Body of pancreas (tissue), 4 donors: ENCODE measurements at places on chromosomes 7 and 10.
A peak's percentile ranks its signal among the peaks of the same experiment; 100 is the strongest.

DNA sequence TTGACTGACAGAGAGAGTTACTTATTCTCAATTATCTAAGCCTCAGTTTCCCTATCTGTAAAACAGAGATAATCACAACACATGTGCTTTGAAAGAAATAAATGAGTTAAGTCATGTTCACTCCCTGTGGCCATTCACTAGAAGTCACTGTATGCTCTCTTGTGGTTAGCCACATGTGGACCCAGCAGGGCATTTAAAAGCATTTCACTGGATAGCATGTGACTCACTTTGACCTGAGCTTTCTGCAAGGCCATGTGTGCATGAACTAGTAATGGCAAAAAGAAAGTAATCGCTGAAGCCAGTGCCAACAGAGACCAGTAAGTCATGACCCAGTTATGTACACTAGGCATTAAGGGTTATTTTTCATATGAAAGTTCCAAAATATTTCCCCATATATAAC, 557.0 kb upstream of the IGFBP3 start:
- no peak for DNase-seq

GRCh38 chr7:133429371-133429770, 176.5 kb downstream of the EXOC4 start:
- DNase-seq: no peak

DNA sequence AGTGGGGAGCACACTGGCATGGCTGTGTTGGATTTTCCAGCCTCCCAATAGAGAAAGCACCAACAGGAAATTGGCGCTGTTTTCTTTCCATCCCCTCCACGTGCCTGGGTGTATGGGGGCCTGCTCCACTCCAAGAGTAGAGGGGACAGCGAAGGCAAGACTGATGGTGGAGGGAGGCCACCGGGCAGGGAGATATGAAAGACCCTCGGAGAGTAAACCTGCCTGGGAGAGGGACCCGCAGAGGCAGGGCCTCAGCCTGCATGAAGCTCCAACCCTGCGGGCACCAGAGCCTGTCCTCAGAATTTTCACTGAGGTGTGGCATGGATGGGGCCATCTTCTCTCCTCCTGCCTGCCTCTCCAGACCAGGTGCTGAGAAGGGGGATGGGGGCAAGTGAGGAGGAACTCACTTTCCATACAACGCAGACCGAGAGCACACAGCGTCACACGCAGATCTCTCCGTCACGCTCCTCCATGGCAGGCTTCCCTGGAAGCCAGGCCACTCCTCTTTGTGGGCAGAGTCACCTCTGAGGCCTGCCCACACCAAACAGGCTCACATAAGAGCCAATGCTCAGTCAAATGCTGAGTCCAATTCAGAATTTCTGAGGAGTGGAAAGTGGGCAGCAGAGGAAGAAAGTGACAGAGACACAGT, 18.8 kb downstream of the ANXA11 start:
- peak; percentile 64 for DNase-seq

DNA sequence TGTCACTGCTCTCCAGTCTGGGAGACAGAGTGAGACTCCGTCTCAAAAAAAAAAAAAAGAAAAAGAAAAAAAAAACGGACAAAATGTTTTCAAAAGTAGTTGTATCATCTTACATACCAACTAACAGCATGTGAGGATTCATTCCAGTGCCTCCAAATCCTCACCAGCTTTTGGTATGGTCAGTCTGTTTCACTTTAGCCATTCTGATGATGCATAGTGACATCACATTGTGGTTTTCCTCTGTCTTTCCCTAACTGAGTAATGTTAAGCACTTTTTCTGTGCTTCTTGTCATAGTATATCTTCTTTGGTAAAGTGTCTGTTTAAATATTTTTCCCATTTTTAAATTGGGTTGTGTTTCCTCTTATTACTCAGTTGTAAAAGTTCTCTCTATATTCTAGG, 251.4 kb upstream of the CTBP2 start:
- DNase-seq: no peak

- DNase-seq: no peak
These were observed 75.0 kb downstream of the WDR37 start for GRCh38 chr10:1130995-1131790.

DNA sequence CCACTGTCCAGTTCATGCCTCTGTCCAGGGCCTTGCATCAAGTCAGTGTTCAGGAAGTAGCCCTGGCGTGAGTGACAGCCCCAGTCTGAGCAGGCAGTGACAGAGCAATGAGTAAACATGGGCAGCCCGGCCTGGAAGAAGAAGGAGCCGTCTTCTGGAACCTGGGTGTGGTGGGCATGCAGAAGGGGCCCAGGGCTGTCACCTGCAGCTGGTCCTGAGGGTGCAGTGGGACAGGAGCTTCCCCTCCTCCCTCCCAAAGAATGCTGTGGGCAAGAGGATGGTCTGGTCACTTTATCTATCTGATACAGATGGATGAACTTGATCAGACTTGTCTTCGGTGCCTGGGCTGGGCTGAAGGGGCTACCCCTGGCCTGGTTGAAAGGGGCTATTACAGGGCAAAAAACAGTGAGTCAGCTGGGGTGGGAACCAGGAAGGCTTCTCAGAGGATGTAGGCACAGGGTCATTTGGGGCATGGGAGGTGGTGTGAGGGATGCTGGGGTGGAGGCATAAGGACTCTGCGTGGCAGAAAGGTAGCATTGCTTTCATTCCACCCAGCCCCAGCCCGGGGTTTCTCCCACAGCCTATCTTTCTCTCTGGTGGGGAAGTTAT, 42.7 kb upstream of the PPIF start:
- no peak for DNase-seq

DNA sequence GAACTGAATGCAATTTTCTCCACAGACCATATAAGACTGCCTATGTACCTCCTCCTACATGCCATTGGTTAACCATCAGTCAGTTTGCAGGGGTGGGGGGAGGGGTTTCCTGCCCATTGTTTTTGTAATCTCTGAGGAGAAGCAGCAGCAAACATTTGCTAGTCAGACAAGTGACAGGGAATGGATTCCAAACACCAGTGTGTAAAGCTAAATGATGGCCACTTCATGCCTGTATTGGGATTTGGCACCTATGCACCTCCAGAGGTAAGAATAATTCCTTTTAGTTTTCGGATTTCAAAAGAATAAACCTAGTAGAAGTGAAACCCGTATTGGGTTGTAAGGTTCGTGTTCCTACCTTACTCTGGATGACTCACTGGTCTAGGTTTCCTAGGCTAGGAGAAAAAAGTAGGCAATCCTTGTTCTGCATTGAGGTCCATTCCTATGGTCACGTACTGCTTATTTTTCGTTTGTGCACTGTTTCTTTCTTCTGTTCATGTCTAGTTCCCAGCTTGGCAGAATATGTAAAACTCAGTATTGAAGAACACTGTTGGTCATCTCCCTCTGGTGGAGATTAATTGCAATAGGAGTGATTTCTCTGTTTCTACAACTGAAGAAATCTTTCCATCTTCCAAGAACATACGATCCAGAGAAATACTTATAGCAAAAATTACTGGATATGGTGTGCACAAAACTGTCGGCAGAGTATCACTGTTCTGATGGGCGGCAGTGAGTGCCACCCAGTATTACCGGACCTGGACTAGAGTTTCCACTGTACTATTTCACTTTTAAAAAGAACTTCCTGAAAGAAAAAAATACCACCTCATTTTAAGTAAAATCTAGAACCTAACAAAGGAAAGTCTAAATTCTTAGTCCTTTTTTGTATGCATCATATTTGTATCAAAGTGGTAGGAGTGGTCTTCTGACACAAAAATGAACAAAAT, at the start of gene AKR1C3:
Gene AKR1C3 (plus strand): TSS at position 150 of the 941 bp plus-strand sequence. CDS start 31 bp downstream, at position 181.
- DNase-seq: peak; percentile 13

DNA sequence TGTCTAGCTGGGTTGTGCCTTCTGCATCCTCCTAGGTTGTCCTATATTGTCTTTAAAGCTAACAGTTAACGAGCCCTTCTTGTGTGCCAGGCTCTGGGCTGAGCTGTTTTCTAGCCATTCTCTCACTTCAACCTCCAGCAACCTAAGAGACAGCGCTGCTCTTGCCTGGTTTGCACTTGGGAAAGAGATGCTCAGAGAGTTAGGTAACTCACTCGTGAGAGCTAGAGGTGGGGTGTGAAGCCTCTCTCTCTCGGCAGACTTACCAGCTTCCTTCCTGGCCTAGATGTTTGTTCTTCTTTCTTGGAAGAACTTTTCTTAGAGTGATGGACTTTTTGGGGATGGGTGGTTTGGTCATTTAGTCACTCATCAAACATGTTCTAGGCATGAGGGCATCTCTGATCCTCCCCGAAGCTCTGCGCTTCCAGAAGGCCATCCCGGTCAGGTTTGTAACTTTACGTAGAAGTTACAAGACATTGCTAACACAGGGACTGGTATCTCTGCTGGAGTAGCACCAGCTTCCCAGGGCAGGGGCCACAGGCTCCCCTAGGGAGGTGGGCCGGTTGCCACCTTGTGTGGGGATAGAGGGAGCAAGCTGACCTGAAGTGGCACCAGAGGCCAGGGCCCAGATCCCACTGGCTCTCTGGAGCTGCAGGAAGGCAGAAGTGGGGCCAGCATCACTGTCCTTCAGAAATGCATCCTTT, 14.3 kb downstream of the TSPAN15 start:
- no peak for DNase-seq

GRCh38 chr7:87188930-87189329, 30.6 kb downstream of the TMEM243 start:
- DNase-seq: no peak

- DNase-seq: no peak
These were observed 97.6 kb downstream of the TCERG1L start for GRCh38 chr10:131213741-131214505.

- no peak for DNase-seq
These were observed 459.0 kb downstream of the GATA3 start for GRCh38 chr10:8513155-8514147.

DNA sequence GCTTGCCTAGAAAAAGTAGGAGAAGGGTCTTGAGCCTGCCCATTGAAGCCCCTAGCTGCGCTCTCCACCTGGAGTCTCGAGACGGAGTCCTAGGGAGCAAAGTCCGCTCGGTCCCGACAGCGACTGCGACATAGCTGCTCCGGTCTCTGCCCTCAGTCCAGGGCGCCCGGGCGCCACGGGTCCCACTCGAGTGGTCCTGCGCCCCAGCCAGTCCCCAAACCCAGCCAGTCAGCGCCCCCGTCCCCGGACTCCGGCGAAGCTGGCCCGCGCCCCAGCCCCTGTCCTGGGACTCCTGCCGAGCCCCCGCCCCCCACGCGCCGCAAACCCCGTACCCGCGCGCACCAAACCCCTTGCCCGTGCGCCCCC, 490 bp downstream of the TNS3 start:
- peak; percentile 48 for DNase-seq

DNA sequence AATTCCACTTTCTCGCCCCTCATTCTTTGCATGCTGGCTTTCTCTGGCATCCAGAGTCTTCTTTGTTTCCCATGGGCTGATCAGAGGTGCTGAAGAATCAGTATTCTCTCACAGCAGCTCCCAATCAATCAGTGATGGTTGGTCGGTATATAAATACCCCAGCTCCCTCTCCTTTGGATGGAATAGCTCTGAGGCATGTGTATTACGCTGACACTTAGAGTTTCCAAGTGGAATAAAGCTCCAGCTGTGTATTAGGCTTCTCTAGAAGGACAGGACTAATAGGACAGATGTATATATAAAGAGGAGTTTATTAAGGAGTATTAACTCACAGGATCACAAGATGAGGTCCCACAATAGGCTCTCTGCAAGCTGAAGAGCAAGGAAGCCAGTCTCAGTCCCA, 218.3 kb upstream of the GRB10 start:
- DNase-seq: no peak

DNA sequence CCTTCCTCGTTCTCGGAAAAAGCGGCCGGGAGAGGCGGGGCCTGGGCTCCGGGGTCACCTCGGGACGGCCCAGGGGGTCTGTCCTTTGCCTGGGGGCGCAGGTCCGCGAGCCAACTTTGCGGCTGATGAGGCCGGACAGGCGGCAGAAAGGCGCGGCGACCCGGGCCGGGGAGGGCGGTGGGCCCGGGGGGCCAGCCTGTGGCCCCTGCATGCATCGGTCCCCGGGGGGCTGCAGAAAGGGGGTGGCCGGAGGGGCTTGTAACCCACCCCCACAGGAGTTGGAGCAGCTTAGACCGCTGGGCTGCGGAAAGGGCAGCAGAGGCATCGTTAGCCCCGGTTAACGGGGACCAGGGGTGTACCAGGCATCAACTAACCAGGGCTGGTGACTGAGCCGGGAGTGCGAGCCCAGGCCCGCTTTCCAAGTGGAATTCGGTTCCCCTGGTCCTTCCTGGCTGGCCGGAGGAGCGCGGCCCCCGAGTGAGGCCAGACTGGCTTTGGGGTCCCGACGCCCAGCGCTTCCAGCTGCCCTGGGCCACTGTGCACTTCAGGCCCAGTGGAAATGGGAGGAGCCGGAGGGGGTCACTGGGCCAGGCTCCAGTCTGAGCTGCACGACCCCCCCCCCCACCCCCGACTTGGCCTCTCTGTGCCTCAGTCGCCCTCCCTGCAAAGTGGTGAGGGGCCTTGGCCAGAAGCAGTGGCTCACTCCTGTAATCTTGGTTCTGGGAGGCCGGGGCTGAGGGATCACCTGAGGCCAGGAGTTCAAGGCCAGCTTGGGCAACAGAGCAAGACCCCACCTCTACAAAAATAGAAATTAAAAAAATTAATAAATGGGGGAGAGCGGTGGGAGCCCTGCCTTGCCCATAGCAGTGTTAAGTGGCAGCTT, 919 bp downstream of the SLC29A4 start:
- DNase-seq: peak; percentile 26

- no peak for DNase-seq
These were observed 1.1 kb upstream of the SEMA4G start for GRCh38 chr10:100968062-100968736.
